Epithelial cell of prostate (primary cell): ENCODE measurements at places on chromosomes 12 and 14.

DNA sequence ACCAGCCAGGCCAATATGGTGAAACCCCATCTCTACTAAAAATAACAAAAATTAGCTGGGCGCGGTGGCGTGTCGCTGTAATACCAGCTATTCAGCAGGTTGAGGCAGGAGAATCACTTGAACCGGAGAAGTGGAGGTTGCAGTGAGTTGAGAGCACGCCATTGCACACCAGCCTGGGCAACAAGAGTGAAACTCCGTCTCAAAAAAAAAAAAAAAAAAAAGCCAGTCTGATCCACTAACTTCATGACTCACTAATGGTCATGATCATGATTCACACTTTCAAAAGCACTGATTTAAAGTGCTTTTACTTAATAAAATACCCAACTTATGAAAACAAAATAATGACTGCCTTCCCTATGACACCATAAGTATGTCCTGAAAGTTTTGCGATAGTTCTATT is 38.4 kb upstream of the CPM start:
- peak; percentile 40 for DNase-seq

DNA sequence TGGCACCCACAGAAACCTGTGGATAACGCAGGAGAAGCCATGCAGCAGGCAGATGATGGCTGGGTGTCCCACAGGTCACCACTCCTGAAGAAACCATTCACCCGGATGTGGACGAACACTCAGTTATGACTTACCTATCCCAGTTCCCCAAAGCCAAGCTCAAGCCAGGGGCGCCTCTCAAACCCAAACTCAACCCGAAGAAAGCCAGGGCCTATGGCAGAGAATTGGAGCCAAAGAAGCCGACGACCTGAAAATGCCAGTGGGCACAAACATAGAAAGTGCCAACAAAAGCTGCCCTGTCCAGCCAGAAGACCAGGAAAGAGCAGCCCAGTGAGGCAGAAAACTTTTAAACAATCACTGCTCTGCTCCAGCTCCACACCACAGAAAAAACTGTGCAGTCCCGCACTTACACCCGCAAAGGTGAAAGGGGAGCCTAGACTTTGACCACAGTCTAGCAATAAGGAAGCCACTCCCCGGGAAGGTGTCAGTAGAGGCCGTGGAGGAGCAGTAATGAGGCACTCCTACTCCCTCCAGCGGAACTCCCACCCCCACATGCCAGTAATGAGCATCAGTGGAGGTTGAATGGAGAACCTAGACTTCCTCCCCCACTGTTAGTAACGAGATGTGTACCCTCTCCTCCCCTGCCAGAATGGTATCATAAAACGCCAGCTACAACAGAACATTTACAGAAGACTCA is 6.0 kb upstream of the ACVRL1 start:
- no peak for DNase-seq

DNA sequence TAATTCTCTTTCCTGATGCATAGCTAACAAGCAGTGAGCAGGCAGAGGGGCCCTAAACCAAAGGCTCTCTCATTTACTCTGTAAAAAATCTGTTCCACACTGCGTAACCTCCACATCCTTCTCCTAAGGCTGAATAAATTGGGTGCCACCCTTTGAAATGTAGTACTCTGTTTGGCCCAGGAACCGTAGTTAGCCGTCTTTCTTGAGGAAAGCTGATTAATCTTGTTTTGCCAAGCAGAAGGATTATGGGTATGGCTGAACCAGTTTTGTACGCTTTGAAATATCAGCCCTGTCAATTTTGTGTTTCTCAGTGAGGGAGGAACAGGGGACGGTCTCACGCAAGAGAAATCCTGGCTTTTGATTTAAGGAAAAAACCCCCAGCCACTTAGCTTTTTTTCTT is 19.7 kb downstream of the EML1 start:
- no peak for DNase-seq

DNA sequence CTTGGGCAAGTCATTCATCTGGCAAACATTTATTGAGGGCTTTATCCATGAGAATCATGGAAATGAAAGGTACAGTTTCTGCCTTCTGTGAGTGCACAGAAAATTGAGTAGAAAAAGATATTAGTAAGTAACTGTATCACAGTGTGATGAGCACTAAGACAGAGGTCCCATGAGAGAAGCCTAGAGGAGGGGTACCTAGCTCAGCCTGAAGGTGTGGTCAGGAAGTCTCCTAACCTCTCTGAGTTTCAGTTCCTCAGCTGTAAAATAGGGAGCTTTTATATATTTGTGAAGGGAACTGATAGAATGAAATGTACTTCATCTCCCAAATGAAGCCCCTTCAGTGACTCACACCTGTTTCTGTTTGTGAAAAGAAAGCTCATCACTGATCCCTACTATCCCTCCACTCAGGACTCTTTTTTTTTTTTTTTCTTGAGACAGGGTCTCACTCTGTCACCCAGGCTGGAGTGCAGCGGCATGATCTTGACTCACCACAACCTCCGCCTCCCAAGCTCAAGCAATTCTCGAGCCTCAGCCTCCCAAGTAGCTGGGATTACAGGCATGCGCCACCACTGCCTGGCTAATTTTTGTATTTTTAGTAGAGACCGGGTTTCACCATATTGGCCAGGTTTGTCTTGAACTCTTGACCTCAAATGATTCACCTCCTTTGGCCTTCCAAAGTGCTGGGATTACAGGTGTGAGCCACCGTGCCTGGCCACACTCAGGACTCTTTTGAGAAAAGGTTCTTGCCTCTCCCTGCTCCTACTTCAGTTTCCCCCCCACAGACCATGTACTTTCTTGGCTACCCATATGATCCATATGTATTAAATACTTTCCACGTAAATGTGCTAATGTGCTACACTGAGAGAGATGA is 93.7 kb upstream of the FUT8 start:
- no peak for DNase-seq

DNA sequence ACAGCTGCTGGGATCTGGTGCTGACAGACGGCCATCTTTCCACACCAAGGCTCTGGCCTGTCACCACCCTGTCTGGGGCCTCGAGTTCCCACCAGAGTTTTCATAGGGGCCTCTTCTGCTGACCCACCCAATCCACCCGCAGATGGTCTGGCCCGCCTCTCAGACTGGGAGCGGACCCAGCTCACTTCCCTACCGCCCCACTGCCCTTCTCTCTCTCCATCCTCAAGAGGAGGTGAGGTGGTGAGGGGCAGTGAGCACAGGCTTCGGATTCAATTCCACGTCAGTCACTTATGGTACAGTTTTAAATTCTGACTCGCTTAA is 12.3 kb upstream of the RPS6KL1 start:
- no peak for DNase-seq

DNA sequence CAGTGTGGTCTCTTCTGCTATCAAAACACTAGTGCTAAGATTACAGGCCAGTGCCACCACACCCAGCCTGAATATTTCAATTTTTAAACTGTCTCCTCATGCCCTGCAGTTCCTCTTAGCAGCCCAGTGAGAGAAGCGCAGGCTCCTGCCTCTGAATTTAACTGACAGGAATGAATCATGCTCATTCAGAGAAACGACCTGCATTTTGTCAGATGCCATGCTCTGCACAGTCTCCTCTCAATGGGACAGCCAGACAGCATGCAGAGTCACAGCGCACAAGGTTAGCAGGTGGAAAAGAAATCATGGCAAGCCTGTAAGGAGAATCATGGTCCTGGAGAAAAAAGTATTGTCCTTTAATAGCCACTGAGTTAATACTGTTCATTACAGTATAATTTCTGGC is 691.0 kb upstream of the SEL1L start:
- DNase-seq: no peak

DNA sequence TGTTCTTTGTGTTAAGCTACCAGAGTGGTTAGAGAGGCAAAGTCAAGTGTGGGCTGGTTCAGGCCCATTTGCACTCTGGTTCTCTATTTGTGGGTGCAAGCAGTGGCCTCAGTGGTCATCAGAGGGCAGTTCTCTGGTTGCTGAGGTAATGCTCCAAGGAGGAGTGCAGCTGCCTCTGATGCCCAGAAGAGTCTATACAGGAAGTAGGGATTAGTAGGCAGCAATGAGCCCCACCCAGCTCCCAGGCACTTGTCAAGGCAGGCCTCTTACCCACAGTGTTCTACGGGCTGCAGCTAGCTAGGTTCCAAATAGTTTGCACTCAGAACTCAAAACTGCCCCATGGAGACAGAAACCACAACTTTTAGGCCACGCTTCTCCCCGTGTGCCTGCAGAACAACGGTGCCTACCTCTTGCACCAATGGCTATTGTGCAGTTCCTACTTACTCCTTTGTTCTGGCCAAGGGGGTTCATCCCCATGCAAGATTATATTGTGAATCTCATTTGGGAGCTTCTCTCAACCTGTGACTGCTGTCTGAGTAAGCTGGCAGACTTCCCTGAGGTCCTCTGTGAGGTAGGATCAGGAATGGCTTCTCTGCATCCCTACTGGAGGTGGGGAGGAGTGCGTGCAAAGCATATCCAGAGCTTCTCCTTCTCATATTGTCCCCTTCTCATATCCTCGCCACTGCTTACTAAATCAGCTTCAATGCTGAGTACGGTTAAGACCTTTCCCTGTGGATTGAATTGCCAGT is 410.3 kb upstream of the LMO3 start:
- DNase-seq: no peak

DNA sequence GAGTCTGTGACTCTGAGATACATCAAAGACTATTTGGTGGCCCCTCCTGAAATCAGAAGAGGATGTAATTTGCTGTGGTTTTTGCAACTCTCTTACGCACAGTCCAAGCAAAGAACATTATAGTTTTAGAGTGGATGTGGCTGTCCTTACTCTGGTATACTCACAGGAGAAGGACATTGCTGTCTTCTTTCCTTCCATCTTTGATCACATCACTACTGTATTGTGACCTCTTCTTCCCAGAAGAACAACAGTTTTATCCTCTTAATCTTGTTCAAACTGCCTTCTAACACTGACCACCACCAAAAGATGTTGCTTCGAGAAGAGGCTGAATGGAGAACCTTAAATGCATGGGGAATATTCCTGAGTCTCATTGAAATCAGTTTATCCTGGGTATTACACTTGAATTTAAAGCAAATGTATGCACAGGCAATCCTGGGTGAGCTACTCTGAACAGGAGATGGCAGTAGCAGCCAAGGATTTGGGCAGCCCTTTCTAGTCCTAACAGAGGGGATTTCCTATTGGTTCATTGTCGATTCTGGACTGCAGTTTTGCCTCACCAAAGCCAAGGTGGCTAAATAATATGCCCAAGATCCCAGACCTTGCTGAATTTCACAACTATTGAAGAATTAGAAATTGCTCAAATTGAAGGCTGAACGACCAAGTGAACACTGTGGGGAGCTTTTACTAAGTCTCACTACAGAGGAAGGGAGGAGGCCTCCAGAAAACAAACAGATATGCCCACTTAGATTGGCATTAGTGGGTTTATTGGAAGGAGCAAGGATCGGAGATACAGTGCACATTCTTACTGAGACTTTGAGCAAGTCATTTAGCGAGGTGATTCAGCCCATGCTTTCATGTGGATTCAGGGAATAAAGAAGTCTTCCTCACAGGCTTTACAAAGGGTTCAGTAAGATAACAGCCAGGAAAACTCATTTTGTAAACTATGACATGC is 282.8 kb downstream of the PAWR start:
- no peak for DNase-seq

DNA sequence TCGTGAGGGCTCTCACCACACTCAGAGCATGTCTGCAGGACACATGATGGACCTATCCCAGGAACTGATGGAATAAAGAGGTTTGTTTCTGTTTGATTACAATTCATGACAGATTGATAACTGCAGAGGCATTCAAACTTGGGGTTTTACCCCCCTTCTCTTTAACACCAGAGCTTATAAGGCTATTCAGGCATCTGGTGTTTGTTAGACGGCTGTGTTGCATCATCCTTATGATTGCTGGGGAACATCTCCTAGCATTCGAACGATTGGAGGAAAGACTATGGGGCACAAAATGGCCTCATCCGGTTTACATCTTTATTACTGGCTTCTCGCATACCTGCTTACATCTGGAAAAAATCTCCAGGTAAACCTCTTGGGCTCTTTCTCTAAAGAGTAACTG is 191.8 kb downstream of the MSRB3 start:
- no peak for DNase-seq

GRCh38 chr14:47651337-47651736 is 24.1 kb downstream of the MDGA2 start:
- DNase-seq: no peak

- no peak for DNase-seq
Measured at GRCh38 chr14:76237349-76237990, 85.7 kb downstream of the GPATCH2L start.

DNA sequence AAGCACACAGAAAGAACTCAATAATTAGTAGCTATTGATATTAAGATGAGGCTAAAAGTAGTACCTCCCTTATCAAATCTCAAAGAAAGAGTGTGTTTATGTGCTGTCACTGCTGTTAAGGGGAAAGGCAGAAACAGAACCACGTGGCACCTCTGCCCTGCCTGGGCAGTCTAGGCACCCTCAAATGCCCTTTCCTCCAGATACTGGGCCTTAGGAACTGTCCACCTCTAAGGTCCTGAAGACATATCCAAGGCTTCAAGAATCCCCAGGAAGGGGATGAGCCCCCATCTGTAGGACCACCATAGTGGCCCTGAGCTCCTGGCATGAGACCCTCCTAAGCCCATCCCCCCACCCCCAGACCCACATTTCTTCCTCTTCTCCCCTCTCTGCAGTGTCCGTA is 29.1 kb downstream of the NGB start:
- no peak for DNase-seq

GRCh38 chr14:54170301-54170700 is 213.7 kb upstream of the BMP4 start:
- no peak for DNase-seq
